ENCODE measurements at places on chromosomes 13 and 19.
A peak's percentile ranks its signal among the peaks of the same experiment; 100 is the strongest.

DNA sequence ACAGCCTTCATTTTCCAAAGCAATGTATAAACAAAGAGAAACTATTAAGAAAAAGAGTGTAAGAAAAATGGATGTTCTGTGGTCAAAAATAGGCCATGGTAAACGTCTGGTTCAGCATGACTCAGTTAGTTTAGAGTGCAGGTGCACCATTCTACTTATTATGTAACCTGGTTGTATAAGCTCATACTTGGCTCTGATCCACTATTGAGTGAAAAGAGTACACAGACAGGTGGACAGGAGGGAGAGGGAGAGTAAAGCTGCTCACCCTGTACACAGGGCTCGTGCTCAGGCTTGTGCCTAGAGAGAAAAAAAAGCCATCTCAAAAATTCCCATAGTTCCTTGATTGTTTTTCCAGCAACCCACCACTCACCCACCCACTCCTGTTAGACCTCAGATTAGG is 85.8 kb upstream of the ZNF91 start:
- DNase-seq = no peak

DNA sequence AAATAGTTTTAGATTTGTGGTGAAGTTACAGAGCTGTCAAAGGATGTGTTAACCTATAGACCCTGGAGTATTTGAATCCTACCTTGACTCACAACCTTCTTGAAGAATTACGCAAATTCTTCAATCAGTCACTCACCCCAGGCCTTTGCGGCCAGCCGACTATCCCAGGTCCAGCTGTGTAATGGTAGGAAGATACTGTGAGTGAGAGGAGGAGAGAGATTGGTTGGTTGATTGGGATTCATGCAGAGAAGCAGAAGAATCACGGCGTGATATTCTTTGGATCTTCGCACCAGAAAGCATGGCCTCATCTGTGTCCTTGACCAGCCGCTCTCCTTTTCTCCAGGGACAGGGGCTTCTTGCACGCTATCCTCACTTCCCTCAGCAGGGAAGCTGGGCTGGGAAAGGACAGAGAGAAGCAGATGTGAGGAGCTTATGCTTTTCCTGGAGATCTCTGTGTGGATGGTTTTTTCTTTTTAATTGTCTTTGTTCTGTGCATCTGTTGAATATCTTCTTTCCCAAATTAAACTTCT is 249.1 kb downstream of the GGACT start:
- no peak for DNase-seq

GRCh38 chr19:15378534-15379082 is 979 bp downstream of the AKAP8 start:
- DNase-seq = no peak

DNA sequence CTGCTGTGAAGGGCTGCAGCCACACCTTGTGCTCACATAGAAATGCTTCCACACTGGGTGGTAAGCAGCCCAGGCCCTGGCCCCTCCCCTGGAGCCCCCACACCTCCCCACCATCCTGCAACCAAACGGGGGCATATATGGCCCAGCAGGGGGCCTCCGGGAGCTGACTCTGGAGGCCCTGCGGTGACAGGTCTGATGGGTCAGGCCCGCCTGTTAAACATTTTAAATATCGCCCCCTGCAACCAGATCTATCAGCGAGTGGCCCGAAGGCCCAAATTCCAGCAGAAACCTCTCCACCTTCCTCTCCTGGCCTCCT is 48.0 kb upstream of the KATNAL1 start:
- DNase-seq = no peak

GRCh38 chr13:23934520-23934919 is 37.2 kb upstream of the C1QTNF9B start:
- DNase-seq = peak; percentile 51

DNA sequence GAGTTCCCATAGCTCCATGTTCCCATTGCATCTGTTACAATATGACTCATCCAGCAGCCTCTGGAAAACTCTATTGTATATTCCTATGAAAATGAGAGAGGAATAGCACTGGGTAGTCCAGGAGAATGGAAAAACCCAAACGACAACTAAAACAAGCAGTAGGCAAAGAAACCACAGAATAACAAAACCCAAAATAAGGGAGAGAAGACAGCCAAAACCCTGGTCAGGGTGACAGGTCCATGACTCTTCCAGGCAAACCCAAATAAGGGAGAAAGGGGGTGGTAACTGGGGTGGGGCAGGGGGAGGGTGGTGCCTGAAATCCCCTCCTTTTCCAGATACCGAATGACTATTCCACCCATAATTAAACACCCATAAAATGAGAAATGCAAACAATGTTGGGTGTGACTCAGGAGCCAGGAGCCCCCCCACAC is 4.0 kb upstream of the ZNF8 start:
- DNase-seq = no peak

DNA sequence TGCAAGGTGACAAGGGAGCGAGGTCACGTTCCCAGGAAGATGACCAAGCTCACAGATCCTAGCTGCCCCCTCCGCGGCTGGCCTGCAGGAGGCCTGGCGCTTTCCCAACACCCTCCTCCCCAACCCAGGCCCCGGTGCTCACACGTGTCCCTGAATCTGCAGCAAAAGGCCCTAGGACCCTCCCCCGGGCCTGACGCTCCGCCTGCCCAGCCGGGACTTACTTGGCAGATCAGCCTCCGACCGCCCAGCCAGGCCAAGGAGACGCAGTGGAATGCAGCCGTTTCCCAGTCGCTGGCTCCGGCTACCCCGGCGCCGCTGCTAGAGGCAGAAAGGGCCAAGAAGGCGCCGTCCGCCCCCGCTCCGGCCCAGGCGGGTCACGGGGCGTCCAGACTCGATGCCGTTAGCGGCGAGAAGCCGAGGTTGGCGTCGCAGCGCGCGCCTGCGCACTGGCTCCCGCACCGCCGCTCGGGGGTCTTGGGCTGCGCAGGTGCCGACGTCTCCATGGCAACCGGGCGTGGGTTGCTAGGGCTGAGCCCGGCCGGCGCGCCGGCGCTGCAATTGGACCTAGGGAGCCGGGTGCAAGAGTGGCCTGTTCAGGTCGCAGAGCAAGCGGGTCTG is at the start of gene PNMA8A:
Gene PNMA8A (minus strand): TSS at position 448 of the 618 bp plus-strand sequence. CDS start 528 bp downstream, outside the sequence.
- peak; percentile 28 for DNase-seq

- DNase-seq = no peak
Measured at GRCh38 chr13:106314417-106314816, 221.0 kb downstream of the EFNB2 start.

- no peak for DNase-seq
Measured at GRCh38 chr19:48194041-48194843, 23.8 kb downstream of the ZSWIM9 start.

GRCh38 chr13:37510441-37510840 is 88.1 kb downstream of the POSTN start:
- DNase-seq = no peak

- no peak for DNase-seq
Measured at GRCh38 chr13:26976313-26976712, 195.3 kb downstream of the USP12 start.

DNA sequence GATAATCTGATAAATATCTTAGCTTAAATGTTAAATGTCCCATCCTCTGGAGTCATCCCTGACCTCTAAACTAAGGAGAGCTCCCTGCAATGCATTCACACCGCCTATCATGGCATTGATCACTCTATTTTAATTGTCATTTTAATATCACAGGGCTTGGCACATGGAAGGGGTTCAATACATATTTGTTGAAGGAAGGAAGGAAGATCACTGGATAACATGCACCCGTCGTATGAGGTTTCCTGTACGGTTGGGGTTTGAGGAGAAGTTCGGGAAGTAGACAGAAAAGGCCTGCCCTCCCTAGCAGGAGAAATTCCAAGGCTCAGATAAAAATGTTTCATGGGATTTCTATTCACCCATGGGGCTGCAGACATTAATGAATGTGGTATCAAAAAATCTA is 102.0 kb downstream of the MBNL2 start:
- DNase-seq = no peak

DNA sequence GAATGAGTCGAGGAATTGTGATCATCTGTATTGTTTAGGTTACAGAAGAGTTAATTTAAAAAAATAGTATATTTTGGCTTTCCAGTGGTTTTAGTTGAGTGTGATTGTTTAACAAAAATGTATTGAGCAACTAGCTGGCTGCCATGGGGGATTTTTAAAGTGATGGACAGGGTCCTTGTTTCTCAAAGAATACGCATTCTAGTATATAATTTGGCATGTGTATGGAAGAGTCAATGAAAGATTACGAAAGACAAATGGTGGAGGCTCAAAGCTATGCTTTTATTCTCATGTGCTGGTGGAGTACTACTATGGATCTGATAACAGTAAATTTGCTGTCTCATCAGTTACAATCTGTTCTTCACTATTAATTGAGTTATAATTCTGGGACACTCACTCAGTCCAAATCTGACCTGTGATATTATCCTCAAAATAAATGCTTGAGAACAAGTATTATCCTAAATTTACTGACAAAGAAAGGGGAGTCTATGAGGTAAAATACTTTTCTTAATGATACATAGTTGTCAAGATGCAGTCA is 240.0 kb downstream of the GPC6 start:
- DNase-seq = no peak

GRCh38 chr13:62320129-62321108 is 904.8 kb upstream of the PCDH20 start:
- peak; percentile 4 for DNase-seq

GRCh38 chr13:95181586-95181985 is 119.7 kb downstream of the ABCC4 start:
- no peak for DNase-seq

DNA sequence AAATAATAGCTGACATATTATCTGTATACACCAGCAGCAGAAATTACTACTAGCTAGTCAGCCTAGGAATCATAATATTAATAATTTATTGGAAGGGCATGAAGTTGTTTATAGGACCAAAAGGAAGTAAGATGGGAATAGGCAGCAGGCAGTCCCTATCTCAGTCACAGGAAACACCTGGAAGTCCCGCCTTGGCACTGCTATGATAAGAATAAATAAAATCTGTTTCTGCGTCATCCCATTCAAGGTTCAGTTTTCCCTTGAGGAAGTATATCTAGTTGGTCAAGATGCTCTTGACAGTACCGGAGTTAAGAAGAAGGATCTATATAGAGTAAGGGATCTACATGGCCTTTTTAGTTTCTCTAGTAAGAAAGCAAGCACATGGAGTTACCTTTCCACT is 830.8 kb downstream of the DIAPH3 start:
- no peak for DNase-seq

DNA sequence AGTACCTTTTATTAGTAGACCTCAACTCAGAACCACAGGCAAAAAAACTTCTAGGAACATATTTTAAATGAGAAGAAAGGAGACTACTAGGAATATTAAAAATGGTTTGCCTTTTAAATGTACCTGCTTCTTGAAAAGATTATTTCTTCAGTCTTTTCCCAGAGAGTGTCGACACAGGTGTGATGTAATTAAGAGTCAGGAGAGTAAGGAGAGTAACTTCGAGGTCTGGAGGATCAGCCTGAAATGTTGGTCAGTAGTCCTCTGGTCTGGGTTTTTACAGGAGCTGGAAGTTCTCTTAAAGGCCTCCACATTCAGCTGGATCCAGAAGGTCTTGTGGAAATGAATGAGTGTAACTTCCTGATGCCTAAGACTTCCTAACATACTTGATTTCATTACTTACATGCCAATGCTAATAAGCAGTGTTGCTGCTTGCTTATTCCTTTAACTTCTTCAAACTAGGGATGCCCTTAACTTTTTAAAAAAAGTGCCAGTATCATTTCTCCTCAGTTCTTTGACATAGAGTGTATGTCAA is at the start of gene KCTD4:
Gene KCTD4 (minus strand): TSS at position 345 of the 532 bp plus-strand sequence. CDS start 6,478 bp downstream, outside the sequence.
- no peak for DNase-seq

DNA sequence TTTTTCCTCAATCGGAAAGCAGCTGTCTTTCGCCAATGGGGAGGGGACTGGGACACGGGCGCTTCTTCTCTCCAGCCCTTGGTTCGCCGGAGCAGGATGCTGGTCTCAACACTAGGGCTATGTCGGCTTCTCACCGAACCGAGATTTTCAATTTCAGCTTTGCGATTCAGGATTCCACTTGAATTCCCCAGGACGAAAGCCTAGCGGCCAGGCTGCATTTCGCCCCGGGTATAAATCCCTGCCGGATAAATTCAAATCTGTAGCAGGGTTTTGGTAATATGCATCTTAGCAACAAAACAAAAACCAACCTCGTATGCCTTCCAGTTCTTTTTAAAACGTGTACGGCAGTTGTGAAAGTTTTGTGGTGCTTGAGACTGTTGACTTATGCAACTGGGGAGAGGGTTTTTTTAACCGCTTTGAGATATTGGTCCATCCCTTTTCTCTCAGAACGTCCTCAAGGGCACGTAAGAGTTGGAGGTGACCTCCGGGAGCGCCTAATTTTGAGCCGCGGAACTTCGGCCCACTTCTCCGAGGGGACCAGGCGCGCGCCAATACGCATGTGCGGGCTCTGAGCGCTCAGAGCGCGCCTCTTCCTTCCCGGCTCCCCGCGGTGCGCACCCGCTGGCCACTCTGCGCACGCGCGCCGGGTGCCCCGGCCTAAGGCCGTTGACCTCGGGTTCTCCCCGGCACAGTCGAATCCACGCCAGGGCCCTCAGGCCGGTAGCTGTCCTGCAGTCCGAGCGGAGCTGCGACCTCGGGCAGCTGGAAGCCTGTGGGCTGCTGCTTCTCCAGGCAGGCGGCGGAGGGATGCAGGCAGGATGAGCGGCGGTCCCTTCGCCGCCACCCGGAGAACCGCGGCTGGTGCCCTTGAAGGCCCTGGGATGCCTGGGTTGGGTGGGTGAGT is 7.6 kb downstream of the POU4F1 start:
- no peak for DNase-seq

DNA sequence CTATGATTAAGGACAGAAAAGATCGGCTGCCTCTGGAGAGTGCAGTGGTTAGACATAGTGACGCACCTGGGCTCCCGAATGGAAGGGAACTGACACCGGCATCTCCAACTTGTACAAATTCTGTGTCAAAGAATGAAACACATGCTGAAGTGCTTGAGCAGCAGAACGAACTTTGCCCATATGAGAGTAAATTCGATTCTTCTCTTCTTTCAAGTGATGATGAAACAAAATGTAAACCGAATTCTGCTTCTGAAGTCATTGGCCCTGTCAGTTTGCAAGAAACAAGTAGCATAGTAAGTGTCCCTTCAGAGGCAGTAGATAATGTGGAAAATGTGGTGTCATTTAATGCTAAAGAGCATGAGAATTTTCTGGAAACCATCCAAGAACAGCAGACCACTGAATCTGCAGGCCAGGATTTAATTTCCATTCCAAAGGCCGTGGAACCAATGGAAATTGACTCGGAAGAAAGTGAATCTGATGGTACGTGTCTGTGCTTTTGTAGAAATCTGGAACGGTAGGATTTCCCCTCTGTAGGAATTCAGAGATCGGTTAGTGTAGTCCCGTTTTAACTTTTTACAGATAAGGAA is 16.9 kb downstream of the ERCC5 start:
- no peak for DNase-seq

DNA sequence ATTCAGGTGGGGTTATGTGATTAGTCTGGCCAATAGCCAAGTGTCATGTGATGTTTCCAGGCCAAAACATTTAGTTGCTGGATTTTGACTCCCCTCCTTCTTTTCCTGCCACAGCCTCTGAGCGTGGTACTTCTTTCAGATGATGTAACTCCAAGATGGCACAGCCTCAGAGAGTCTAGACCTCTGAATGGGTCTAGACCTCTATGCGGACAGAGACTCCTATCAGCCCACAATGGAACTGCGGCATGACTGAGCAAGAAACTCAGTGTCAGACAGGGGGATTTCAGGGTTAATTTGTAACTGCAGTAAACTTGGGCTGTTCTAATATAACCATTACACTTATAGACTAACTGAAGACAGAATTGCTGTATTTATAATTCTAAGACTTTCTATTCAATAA is 42.6 kb upstream of the ZDHHC20 start:
- no peak for DNase-seq

- DNase-seq = no peak
Measured at GRCh38 chr19:48403606-48404005, 10.1 kb downstream of the GRIN2D start.
